ENCODE measurements at places on chromosomes 3 and 15. TPM values are rescaled to one million over a fixed set of nuclear protein-coding genes. Genes with fewer than 3 reads are reported as not detected.

DNA sequence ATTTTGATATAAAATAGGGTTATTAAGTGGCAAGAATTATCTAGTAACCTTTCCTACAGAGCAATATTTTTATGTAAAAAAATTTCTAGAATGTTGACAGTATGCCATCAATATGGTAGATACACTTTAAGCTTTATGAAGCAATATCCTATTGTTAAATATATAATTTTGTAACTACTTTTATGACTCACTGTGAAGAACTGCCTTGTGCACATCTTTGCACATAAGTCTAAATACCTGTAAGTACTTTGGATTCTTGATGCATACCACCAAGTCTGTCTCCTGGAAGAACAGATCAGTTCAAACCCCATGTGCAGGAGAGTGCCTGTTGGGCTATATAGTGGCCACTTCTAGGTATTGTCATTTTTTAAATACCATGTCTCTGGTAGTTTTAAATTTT, 205.7 kb upstream of the EIF1B start:
- no peaks in the 10 kb centered on the region for H3K27me3 ChIP-seq
- H3K27ac ChIP-seq, result no peak overlapping the region
- DNase-seq, result no peak
- no peak overlapping the region for H3K4me3 ChIP-seq
- H3K36me3 ChIP-seq, result no peaks in the 10 kb centered on the region
- H3K4me1 ChIP-seq, result no peaks in the 10 kb centered on the region

DNA sequence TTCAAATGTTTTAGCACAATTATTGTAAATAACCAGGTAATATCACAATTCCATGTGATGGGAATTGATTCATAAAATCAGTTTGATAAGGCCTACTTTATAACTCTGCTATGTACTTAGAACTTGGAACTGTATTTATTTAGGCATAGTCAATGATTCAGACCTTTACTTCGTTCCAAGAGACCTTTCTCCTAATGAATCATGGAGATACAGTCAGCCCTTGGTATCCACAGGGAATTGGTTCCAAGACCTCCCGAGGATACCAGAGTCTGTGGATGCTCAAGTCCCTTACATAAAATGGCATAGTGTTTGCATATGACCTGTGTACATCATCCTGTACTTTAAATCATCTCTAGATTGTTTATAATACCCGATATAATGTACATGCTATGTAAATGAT, 60.8 kb upstream of the UMPS start:
- no peaks in the 10 kb centered on the region for H3K36me3 ChIP-seq
- H3K4me1 ChIP-seq, result no peaks in the 10 kb centered on the region
- H3K4me3 ChIP-seq, result no peak overlapping the region

GRCh38 chr3:37625690-37626360, 235.9 kb upstream of the CTDSPL start:
- no peaks in the 10 kb centered on the region for H3K36me3 ChIP-seq
- H3K4me1 ChIP-seq, result no peaks in the 10 kb centered on the region

ASB14 gene
- not detected for total RNA-seq

DNA sequence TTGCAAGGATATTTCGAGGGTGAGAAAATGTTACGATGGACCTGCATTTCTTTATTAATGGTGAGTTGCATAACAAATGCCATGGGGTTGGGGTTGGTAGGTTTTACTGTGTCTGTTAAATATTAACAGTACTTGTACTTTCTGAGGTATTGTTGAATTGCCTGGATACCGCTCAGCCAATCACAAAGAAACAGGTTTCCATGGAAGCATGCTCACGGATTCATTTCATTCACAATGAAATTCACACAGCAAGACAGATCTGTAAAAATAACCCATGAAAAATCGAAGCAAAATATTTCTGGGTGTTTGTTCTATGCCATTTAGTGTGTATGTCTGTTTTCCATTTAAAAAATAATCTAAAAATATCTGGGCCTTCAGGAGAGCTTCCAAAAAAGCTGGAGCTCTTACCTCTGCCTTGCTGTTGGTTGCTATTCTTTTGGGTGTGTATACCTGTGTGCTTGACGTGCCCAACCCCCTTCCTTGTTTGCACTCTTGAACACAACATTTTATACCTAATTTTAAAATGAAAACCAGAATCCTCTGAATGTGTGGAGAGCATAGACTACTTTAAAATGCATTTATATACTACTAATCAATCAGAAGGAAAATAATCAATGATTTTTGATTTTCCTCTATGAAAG, 479.8 kb upstream of the TBL1XR1 start:
- no peak overlapping the region for H3K4me3 ChIP-seq
- H3K27ac ChIP-seq, result no peak overlapping the region
- H3K4me1 ChIP-seq, result no peaks in the 10 kb centered on the region

DNA sequence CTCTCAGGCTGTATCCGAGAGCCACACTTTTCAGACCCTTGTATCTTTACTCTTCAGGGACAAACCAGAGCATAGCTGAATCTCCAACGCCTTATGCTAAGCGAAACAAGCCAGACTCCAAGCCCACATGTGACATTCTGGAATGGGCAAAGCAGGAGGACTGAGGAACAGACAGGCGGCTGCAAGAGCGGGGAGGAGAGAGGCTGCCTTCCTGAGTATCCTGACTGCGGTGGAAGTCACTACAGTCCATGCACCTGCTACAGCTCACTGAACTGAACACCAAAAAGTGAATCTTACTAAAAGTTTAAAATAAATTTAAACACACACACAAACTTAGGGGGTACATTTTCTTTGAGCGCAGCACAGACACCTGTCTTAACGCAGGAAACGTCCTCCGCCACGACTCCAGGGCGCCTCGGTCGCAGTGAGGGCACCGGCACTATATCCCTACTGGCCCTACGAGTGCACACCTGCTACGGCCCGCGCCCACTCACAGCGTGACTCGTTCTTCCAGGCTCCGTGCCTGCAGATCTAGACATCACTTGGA, 1.4 kb downstream of the CYFIP1 start:
- no peak overlapping the region for H3K27ac ChIP-seq
- H3K4me1 ChIP-seq, result no peaks in the 10 kb centered on the region
- H3K27me3 ChIP-seq, result no peaks in the 10 kb centered on the region
- H3K36me3 ChIP-seq, result no peaks in the 10 kb centered on the region
- H3K4me3 ChIP-seq, result peak overlapping the region; percentile 79
- DNase-seq, result no peak

NOX5 gene
- 0.52 TPM for total RNA-seq

GRCh38 chr3:141059816-141060215, 8.7 kb downstream of the SPSB4 start:
- no peaks in the 10 kb centered on the region for H3K36me3 ChIP-seq
- H3K4me3 ChIP-seq, result no peak overlapping the region
- no peaks in the 10 kb centered on the region for H3K27me3 ChIP-seq
- DNase-seq, result no peak
- H3K27ac ChIP-seq, result no peak overlapping the region

DNA sequence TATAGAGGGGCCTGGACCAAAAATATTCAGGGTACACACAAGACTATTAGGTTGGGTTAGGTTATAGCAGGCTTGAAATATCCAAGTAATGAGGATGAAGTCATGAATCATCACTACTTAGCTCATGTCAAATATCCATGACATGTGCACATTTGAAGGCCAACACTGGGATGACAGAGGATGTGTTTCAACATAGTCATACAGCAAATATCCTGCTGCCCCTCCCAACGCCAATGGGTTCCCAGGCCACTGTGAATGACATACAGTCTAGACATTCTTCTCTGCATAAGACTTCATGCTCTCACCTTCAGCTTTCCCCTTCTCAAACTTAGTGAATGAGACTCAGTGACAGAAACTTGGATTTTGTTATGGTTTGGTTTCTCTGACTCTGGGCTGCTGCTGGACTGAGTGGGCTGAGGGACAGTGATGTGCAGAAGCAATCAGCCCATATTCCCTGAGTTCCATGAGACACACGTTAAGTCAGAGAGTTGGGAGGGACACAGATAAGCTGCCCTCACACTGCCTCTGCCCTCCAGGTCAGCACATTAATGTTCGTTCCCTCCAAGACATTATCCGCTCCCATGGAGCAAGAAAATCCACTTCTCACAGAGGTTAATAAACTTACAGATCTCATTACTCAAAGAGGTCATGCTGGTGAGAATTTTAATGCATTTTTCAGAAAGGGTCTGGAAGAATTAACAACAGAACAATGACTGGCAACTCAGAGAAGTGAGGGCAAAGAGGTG, 15.4 kb downstream of the HOMER2 start:
- no peak for DNase-seq
- no peak overlapping the region for H3K27ac ChIP-seq
- H3K4me3 ChIP-seq, result no peak overlapping the region
- H3K4me1 ChIP-seq, result no peaks in the 10 kb centered on the region
- H3K27me3 ChIP-seq, result no peaks in the 10 kb centered on the region
- H3K36me3 ChIP-seq, result no peaks in the 10 kb centered on the region

GRCh38 chr3:69893274-69893673, 106.3 kb upstream of the SAMMSON start:
- H3K27me3 ChIP-seq, result no peaks in the 10 kb centered on the region
- no peak overlapping the region for H3K4me3 ChIP-seq

WNT5A gene
- 31.9 TPM for total RNA-seq

PARP15 gene
- total RNA-seq, result 3.1 TPM

- no peaks in the 10 kb centered on the region for H3K4me1 ChIP-seq
- H3K27ac ChIP-seq, result no peak overlapping the region
- H3K36me3 ChIP-seq, result no peaks in the 10 kb centered on the region
- no peak overlapping the region for H3K4me3 ChIP-seq
- H3K27me3 ChIP-seq, result no peaks in the 10 kb centered on the region
Measured at GRCh38 chr3:33664195-33664594, 53.9 kb downstream of the CLASP2 start.

GRCh38 chr3:161354554-161354953, 16.8 kb downstream of the SPTSSB start:
- H3K36me3 ChIP-seq, result no peaks in the 10 kb centered on the region
- H3K27me3 ChIP-seq, result no peaks in the 10 kb centered on the region
- no peak for DNase-seq
- no peak overlapping the region for H3K27ac ChIP-seq
- H3K4me3 ChIP-seq, result no peak overlapping the region
- no peaks in the 10 kb centered on the region for H3K4me1 ChIP-seq

DNA sequence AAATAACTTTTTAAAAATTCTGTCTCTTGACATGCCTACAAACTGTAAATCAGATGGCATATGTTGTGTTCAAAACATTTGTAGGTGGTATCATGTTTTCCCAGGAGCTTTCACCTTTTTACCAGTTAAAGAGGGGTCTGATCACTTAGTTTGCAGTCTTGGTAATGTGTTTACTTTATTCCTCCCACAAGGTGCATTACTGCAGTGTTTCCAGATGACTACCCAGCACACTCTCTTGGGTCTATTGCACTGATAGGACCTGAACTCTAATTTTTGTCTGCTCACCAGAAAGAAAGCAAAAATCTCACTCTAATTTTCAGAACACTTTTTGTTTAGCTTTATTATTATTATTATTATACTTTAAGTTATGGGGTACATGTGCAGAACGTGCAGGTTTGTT, 734.1 kb downstream of the GBE1 start:
- no peak for DNase-seq
- no peaks in the 10 kb centered on the region for H3K4me1 ChIP-seq
- no peak overlapping the region for H3K27ac ChIP-seq
- no peak overlapping the region for H3K4me3 ChIP-seq
- no peaks in the 10 kb centered on the region for H3K27me3 ChIP-seq
- H3K36me3 ChIP-seq, result no peaks in the 10 kb centered on the region

- H3K36me3 ChIP-seq, result no peaks in the 10 kb centered on the region
- no peaks in the 10 kb centered on the region for H3K4me1 ChIP-seq
- no peak overlapping the region for H3K4me3 ChIP-seq
- H3K27me3 ChIP-seq, result no peaks in the 10 kb centered on the region
Measured at GRCh38 chr3:184780981-184781515, 30.9 kb upstream of the VPS8 start.

TF gene
- not detected for total RNA-seq

DNA sequence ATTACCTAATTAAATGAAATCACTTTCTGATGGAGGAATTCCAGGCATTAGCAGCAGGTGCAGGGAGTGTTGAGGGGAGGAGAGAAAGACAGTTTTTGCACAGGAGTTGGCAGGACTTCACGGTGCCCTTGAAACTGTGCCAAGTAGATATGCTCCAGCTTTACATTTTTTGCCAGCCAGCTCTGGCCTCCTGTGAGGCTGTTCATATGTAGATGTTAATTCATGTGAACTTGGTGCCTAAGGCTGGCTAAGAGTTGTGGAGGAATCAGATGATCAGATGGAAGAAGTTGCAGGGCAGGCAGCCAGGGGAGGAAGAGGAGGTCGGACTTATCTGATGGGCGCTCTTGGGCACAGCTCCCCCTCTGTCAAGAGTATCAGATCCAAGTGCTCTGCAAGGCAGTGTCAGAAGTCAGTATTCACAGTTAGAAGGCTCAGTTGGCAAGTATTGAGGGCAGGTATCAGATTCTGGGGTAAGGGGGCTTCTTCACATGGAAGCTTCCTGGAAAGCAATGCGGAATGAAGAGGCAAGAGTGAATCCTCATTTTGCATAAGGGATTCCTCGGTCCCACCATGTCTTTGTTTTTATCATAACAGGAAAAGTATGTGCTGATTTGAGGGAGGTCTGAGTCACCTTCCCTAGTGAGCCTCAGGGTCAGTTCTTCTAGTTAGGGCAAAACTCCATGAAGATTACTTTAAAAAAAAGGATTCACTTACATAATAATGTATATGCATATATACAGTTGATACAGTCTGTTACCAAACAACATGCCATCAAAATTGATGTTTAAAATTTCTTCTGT, 172.6 kb upstream of the UMPS start:
- DNase-seq, result peak; percentile 33
- H3K4me3 ChIP-seq, result no peak overlapping the region
- H3K27me3 ChIP-seq, result no peaks in the 10 kb centered on the region
- no peaks in the 10 kb centered on the region for H3K36me3 ChIP-seq
- H3K27ac ChIP-seq, result no peak overlapping the region

KLHL6 gene
- total RNA-seq, result 1.4 TPM

DNA sequence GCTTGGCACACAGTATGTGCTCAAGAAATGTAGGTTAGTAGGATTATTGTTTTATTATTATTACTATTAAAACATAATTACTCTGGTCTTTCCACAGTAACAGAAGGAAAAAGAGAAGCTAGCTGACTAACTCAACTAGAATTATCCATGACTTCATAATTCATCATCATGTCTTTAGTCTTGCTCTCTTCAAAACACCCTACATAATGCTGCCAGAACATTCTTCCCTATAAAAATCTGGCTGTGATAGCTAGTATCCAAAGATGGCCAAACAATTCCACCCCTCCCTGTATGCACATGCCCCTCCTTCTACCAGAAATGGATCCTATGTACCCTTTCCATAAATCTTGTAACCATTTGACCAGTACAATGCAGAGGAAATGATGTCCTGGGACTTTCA, 48.8 kb upstream of the SRGAP3 start:
- H3K4me3 ChIP-seq, result no peak overlapping the region
- H3K27me3 ChIP-seq, result no peaks in the 10 kb centered on the region
- H3K36me3 ChIP-seq, result no peaks in the 10 kb centered on the region
- no peak for DNase-seq
- no peak overlapping the region for H3K27ac ChIP-seq
- H3K4me1 ChIP-seq, result no peaks in the 10 kb centered on the region

- no peaks in the 10 kb centered on the region for H3K27me3 ChIP-seq
- H3K36me3 ChIP-seq, result no peaks in the 10 kb centered on the region
- no peak overlapping the region for H3K27ac ChIP-seq
- no peaks in the 10 kb centered on the region for H3K4me1 ChIP-seq
- H3K4me3 ChIP-seq, result no peak overlapping the region
- no peak for DNase-seq
Measured at GRCh38 chr3:32597656-32598055, 27.0 kb upstream of the DYNC1LI1 start.

GP9 gene
- total RNA-seq, result not detected

- H3K27me3 ChIP-seq, result no peaks in the 10 kb centered on the region
- H3K4me1 ChIP-seq, result no peaks in the 10 kb centered on the region
- H3K4me3 ChIP-seq, result no peak overlapping the region
- no peaks in the 10 kb centered on the region for H3K36me3 ChIP-seq
- no peak for DNase-seq
- no peak overlapping the region for H3K27ac ChIP-seq
Measured at GRCh38 chr3:5239602-5240001, 52.1 kb downstream of the EDEM1 start.
